K562 (cell line): ENCODE measurements at places on chromosomes 12 and 14. TPM values are rescaled to one million over a fixed set of nuclear protein-coding genes. Genes with fewer than 3 reads are reported as not detected.

- no peak overlapping the region for H3K27ac ChIP-seq
- H3K4me3 ChIP-seq, result no peak overlapping the region
- H3K36me3 ChIP-seq, result peaks cover 22% of the 10 kb centered on the region
- H3K4me1 ChIP-seq, result no peaks in the 10 kb centered on the region
- DNase-seq, result no peak
- H3K27me3 ChIP-seq, result no peaks in the 10 kb centered on the region
Measured at GRCh38 chr12:71871116-71871515, 31.6 kb downstream of the TBC1D15 start.

- no peak overlapping the region for H3K27ac ChIP-seq
- no peak for DNase-seq
- no peaks in the 10 kb centered on the region for H3K36me3 ChIP-seq
Measured at GRCh38 chr12:103850429-103850828, 9.4 kb upstream of the NT5DC3 start.

G2E3 gene
- 24.2 and 25.8 TPM in 2 replicates for total RNA-seq

DNA sequence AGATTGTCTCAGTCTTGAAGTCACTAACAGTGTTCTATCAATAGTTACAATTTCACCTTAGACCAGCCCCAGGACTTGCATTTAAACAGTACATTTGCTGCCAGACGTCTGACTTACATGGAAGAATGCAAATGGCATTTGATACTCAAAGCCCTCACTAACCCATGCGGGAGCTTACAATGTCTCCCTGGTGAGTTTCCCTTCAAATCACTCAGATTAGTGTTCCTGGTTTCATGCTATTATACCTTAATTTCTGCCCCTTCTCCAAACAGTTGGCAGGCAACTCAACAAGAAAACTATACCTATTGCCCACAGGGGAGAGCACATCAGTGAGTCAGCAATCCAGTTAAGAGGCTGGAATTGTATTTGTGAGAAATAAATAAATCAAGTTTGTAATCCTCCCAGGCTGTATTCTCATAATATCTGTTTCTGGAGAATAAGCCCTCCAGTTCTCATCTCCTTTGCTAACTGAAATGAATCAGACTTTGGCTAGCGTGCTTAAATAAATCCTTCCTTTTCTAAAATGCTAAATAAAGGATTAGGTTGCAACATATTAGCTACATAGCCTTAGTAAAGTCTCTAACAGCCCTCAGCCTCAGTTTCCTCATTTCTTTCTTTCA is 23.7 kb downstream of the GSTZ1 start:
- no peak overlapping the region for H3K27ac ChIP-seq
- no peaks in the 10 kb centered on the region for H3K27me3 ChIP-seq
- H3K4me1 ChIP-seq, result peaks cover 13% of the 10 kb centered on the region; the same call in 2 of the 3 replicates
- peaks cover 31% of the 10 kb centered on the region; the same call in 2 of the 3 replicates for H3K36me3 ChIP-seq

DNA sequence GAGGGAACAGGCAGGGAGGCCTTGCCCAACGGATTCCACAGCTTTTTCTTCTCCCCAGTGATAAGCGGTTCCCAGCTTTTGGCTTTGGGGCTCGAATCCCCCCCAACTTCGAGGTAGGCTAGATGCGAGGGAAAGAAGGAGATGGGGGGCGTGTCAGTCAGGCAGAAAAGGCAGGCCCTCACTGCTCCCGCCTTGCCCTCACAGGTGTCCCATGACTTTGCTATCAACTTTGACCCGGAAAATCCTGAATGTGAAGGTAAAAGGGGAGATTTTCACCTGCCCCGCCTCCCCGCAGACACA is 4.9 kb downstream of the CPNE6 start:
- peaks cover 14% of the 10 kb centered on the region for H3K27me3 ChIP-seq
- H3K36me3 ChIP-seq, result no peaks in the 10 kb centered on the region
- no peak overlapping the region for H3K27ac ChIP-seq
- peaks cover 24% of the 10 kb centered on the region for H3K4me1 ChIP-seq
- no peak for DNase-seq
- H3K4me3 ChIP-seq, result no peak overlapping the region

NKX2-8 gene
- total RNA-seq, result not detected in 2 replicates

HAL gene
- total RNA-seq, result 0.20 TPM in 1 of 2 replicates, not detected in the other

GRCh38 chr14:101192661-101193000 is 289.1 kb upstream of the RTL1 start:
- no peak overlapping the region for H3K4me3 ChIP-seq
- peaks cover 4% of the 10 kb centered on the region for H3K4me1 ChIP-seq
- no peaks in the 10 kb centered on the region for H3K36me3 ChIP-seq
- peaks cover 52% of the 10 kb centered on the region for H3K27me3 ChIP-seq

- H3K4me1 ChIP-seq, result no peaks in the 10 kb centered on the region; the same call in 2 of the 3 replicates
- H3K4me3 ChIP-seq, result no peak overlapping the region; the same call in 1 of the 2 replicates
- H3K27ac ChIP-seq, result peak overlapping the region; percentile 9; the same call in 1 of the 3 replicates
- H3K27me3 ChIP-seq, result no peaks in the 10 kb centered on the region
- no peak for DNase-seq
- H3K36me3 ChIP-seq, result 0 out of 3 replicates have a peak, but pooled peaks cover 2% of the 10 kb centered on the region
Measured at GRCh38 chr12:108744021-108744897, 12.9 kb upstream of the CORO1C start.

DNA sequence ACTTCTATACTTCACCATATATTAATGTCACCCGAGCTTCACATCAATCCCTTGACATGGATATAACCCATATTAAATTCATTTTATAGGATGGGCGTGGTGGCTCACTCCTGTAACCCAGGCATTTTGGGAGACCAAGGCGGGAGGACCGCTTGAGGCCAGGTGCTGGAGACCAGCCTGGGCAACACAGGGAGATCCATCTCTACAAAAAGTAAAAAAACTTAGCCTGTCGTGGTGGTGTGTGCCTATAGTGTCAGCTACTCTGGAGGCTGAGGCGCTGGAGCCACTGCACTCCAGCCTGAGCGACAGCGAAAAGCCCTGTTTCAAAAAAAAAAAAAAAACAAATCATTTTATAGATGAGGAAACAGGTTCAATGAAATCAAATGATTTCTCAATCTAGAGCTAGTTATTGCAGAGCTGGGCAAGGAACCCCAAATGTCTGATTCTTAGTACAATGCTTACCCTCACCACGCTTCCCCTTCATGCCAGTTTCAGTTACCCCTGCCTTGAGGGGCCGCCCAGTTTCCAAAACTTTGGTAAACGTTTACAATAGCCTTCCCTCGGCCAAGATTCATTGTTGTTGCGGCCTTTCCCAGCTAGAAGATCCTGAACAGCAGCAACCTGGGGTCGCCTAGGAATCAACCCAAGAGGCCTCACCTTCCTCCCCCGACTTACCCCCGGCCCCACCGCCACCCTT is 751 bp downstream of the PSMB5 start:
- peak overlapping the region; percentile 78 for H3K4me3 ChIP-seq
- H3K27me3 ChIP-seq, result no peaks in the 10 kb centered on the region
- peak overlapping the region; percentile 94 for H3K27ac ChIP-seq
- peaks cover 42% of the 10 kb centered on the region for H3K36me3 ChIP-seq

- H3K27ac ChIP-seq, result no peak overlapping the region
- H3K27me3 ChIP-seq, result no peaks in the 10 kb centered on the region
- H3K4me1 ChIP-seq, result no peaks in the 10 kb centered on the region
- no peak overlapping the region for H3K4me3 ChIP-seq
- peaks cover 14% of the 10 kb centered on the region for H3K36me3 ChIP-seq
- DNase-seq, result peak; percentile 6
Measured at GRCh38 chr12:45379261-45379660, 163.4 kb downstream of the ANO6 start.

LTBR gene
- 65.0 and 67.2 TPM in 2 replicates for total RNA-seq

- no peaks in the 10 kb centered on the region; the same call in 2 of the 3 replicates for H3K4me1 ChIP-seq
- no peak overlapping the region for H3K27ac ChIP-seq
- DNase-seq, result peak; percentile 28
- peaks cover 72% of the 10 kb centered on the region for H3K36me3 ChIP-seq
Measured at GRCh38 chr14:67335781-67336180, 23.8 kb downstream of the ATP6V1D start.

DNA sequence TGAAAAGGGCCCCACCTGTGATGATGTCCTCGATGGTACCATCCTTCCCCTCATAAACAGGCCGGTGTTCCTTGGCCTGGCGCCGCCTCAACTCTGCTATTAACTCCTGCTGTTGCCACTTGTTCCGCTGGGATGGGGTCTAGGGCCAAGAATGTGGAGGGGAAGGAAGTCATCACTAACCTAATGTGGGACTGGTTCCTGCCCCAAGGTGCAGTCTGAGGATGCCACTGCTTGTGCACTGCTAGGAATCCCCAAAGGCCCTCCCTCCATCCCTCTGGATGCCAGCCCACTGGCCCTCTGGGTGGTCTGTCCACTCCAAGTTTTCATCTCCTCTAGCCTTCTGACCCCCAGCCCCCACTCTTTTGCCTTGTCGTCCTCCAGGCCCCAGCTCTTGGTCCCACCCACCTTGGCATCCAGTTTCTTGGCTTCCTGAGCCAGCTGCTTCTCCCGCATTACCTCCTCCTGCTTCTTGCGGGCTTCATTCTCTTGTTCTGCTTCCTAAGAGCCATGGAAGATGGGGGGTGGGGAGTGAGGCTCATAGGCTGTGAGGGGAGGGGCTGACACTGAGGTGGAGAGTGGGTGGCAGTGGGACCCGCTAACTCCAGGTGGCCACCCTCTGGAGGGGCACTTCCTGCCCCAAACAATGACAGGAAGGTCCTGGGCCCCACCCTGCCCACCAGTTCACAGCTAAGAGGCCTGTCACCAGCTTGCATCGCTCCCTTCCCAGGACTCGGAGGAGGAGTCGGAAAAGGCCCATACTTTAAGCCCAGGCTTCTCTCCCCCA is 23.7 kb downstream of the PRPF40B start:
- no peaks in the 10 kb centered on the region for H3K27me3 ChIP-seq
- H3K27ac ChIP-seq, result no peak overlapping the region
- peaks cover 13% of the 10 kb centered on the region; the same call in 2 of the 3 replicates for H3K36me3 ChIP-seq
- peaks cover 16% of the 10 kb centered on the region for H3K4me1 ChIP-seq
- no peak for DNase-seq

DNA sequence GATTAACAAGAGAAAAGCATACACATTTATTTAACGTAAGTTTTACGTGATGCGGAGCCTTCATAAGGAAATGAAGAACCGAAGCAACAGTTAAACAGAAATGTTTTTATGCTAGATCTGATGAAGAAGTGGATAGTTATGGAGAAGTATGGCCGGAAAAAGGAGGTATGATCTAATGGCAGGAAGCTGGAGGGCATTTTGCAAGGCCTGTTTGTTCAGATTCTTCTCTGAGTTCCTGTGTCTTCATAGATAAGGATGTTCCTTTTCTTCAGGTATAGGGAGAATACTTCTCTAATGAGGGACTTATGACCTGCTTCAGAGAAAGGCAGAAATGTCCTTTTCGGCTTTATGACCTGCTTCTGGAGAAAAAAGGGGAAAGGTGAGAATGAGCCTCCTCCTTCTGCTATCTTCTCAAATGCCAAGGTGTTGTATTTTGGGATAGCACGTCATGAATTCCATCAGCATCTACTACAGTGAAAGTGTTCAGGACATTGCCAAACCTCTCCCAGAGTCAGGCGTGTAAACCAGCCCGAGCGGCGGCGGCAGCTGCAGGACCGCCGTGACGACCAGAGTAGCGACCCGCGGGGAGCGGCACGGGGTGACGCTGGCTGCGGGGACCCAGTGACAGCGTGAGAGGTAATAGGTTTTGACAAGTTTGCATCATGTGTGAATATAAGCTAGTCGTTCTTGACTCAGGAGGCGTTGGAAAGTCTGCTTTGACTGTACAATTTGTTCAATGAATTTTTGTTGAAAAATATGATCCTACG is 33.7 kb upstream of the SGPP1 start:
- H3K4me1 ChIP-seq, result no peaks in the 10 kb centered on the region
- H3K36me3 ChIP-seq, result no peaks in the 10 kb centered on the region
- H3K4me3 ChIP-seq, result no peak overlapping the region
- no peak overlapping the region for H3K27ac ChIP-seq
- no peaks in the 10 kb centered on the region; the same call in 1 of the 2 replicates for H3K27me3 ChIP-seq
- no peak for DNase-seq

NFATC4 gene
- total RNA-seq, result 2.2 and 3.7 TPM in 2 replicates

DNA sequence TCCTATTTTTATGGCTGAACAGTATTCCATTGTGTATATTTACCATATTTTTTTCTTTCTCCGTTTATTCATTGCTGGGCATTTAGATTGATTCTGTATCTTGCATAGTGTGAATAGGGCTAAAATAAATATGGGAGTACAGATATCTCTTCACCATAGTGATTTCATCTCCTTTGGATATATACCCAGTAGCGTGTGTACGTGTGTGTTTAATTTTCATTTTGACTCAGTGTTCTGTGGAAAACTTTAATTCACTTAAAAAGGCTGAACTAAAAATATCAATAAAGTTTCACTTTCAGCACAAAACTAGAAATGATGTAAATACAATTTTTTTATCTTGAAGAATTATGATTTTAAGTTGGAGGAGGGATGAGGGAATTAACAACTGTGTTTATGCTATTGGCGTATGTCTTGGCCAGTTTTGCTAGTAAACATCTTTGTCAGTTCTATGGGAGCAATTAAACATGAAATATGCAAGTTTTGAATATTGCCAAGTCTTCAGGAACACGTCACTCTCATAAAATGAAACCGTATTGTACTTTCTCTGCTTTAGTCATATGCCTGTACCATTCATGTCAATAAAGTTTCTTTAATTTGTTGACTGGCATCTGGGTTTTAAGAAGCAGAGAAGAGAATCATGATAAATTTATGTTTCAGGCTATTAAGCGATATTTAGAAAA is 99.8 kb downstream of the PTGER2 start:
- no peak for DNase-seq
- no peak overlapping the region for H3K4me3 ChIP-seq
- no peak overlapping the region for H3K27ac ChIP-seq
- peaks cover 2% of the 10 kb centered on the region; the same call in 2 of the 3 replicates for H3K27me3 ChIP-seq
- no peaks in the 10 kb centered on the region for H3K4me1 ChIP-seq
- no peaks in the 10 kb centered on the region for H3K36me3 ChIP-seq

- H3K27ac ChIP-seq, result no peak overlapping the region
- no peak for DNase-seq
- no peaks in the 10 kb centered on the region for H3K4me1 ChIP-seq
- no peaks in the 10 kb centered on the region for H3K27me3 ChIP-seq
- H3K4me3 ChIP-seq, result no peak overlapping the region
- peaks cover 11% of the 10 kb centered on the region; the same call in 2 of the 3 replicates for H3K36me3 ChIP-seq
Measured at GRCh38 chr12:843609-844008, 91.2 kb downstream of the WNK1 start.

DNA sequence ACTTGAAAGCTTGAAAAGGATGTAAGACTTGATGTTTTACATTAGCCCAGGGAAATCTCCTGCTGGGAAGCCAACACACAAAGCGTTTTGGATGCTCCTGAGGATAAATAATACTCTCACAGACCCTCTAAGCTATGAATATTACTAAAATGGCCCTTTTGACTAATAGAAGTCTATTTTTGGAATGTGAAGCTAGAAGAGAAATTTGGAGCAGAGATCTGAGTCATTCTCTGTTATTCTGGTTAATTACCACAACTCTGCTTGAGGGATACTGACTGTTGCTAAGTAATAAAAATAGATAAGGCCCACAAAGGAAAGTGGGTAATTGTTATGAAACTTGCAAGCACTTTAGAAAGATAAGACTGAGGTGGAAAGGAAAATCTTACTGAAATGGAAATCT is 346.2 kb upstream of the STXBP6 start:
- H3K36me3 ChIP-seq, result no peaks in the 10 kb centered on the region
- H3K4me3 ChIP-seq, result no peak overlapping the region
- H3K27me3 ChIP-seq, result no peaks in the 10 kb centered on the region
- H3K4me1 ChIP-seq, result no peaks in the 10 kb centered on the region

GRCh38 chr12:7127916-7128626 is 618 bp downstream of the RBP5 start:
- H3K4me3 ChIP-seq, result peak overlapping the region; percentile 61
- H3K27ac ChIP-seq, result peak overlapping the region; percentile 81
- H3K4me1 ChIP-seq, result peaks cover 68% of the 10 kb centered on the region
- DNase-seq, result peak; percentile 45
- 0 out of 3 replicates have a peak, but pooled peaks cover 4% of the 10 kb centered on the region for H3K36me3 ChIP-seq

GRCh38 chr12:57106021-57106708 is 5.0 kb downstream of the STAT6 start:
- H3K4me3 ChIP-seq, result no peak overlapping the region
- H3K27ac ChIP-seq, result no peak overlapping the region
- DNase-seq, result no peak
- no peaks in the 10 kb centered on the region for H3K27me3 ChIP-seq
